ENCODE measurements at places on chromosomes 16 and 17. TPM values are rescaled to one million over a fixed set of nuclear protein-coding genes. Genes with fewer than 3 reads are reported as not detected.

Gene NOG
- total RNA-seq = 0.35 TPM

Gene KRT12
- not detected for total RNA-seq

Gene GNG13
- not detected for total RNA-seq

Gene TRAPPC2L
- 94.0 TPM for total RNA-seq

Gene NPIPB13
- 15.5 TPM for total RNA-seq

Gene NACA2
- total RNA-seq = not detected

Gene MT1M
- not detected for total RNA-seq

Gene HOXB9
- total RNA-seq = not detected

Gene ASB16
- total RNA-seq = 0.19 TPM

Gene SLC16A3
- total RNA-seq = 3.6 TPM

Gene TBC1D10B
- 29.4 TPM for total RNA-seq

Gene CDRT15
- not detected for total RNA-seq

Gene TAF1C
- total RNA-seq = 63.8 TPM

Gene CD300A
- 0.52 TPM for total RNA-seq

Gene KRTAP1-5
- total RNA-seq = not detected

Gene EPN3
- 5.8 TPM for total RNA-seq

Gene MMP25
- 23.9 TPM for total RNA-seq

Measured in H1 (cell line).